SK-N-DZ (cell line): ENCODE measurements at places on chromosomes 1 and 21.

DNA sequence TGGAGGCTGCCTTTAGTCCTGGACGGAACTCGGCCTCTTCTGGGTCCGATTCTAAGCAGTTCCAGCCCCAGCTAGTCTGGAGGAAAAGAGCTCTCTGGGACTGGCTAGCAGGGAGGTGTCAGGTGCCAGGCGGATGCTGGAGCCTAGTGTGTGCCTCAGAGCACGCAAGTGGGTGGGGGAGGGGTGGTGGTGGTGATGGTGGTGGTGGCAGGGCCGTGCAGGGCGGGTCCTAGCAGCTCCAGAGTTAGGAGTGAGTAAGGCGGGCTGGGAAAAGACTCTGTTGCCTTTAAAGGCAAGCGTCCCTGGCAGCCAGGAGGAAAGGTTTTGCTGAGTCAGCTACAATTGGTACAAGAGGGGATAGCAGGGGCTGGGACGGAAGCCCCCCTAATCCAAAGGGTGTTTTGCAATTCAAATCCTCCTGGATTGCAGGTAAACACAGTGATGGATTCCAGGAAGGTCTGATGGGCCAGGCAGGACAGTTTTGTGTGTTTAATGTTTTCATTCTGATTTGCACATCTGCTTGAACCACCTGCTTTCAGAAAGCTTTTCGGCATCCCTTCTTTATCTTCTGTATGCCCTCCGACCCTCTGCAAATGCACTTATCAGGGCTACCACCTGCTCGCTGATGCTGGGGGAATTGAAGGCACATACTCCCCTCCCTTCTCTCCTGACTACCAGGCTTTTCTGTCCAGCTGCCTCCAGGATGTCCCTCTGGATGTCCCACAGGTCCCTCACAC lies 4.1 kb upstream of the SLC2A1 start:
- peak; percentile 48 for DNase-seq

- DNase-seq, result no peak
Measured at GRCh38 chr1:23799570-23800399, 769 bp downstream of the GALE start.

DNA sequence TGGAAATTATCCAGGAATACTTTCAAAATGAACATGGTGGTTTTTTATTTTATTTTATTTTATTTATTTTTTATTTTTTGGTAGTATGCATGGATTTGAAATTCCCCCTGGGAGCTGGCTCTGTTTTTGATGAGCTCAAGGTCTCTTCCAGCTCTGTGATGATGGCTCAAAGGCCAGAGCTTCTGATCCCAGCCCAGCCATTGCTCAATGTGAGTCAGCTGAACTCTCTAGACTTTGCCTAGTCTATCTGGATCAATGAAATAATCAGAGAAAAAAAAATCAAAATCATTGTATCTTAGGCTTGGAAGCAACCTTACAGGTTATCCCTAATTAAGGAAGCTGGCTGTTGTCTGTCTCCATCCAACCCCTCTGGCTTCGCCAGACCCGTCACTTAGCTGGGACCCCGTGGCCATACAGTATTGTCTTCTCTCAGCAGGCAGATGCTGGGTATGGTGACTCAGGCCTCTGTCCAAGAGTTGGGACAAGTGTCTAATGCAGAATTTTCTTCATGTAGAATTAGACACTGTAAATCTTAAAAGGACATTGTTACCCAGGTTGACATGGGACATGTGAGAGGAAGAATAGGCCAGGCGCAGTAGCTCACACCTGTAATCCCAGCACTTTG lies 90.2 kb upstream of the LPGAT1 start:
- DNase-seq, result no peak

DNA sequence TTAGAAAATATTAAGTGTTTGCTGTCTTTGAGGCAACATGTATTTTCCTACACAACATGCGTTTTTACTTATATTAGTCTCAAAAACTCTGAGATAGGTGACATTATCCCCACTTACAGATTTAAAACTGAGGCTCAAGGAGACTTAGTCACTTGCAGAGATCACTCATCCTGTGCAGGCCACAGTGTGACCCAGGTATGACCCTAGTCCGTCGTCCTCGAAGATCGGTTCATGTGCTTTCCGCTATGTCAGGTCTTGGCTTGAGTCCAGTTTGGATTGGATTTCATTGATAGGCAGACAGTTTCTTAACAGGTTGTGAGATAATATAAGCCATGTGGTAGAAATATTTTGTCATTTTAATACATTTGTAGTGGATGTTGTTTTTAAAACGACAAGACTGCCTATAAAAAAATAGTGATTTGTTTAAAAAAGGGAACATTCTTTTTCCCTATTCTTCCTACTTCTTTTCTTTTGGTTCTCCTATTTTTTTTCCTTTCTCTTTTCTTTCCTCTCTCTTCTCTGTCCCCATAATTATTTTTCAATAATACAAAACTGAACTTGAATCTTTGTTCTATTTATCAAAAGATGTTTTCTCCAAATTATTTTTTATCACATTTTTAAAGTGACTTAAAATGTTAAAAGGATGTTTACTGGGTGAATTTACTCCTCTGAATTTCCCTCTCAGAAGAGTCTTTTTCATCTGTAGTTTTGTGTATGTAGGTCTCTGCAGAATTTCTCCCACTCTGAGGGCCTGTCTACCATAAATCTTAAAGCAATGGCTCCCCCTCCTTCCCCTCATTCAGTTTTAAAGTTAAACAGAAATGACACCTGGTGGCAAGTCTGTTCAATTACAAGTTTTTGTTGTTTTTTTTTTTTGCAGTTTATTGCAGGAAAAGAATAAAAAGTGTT lies 81.8 kb downstream of the PHTF1 start:
- DNase-seq, result peak; percentile 70

DNA sequence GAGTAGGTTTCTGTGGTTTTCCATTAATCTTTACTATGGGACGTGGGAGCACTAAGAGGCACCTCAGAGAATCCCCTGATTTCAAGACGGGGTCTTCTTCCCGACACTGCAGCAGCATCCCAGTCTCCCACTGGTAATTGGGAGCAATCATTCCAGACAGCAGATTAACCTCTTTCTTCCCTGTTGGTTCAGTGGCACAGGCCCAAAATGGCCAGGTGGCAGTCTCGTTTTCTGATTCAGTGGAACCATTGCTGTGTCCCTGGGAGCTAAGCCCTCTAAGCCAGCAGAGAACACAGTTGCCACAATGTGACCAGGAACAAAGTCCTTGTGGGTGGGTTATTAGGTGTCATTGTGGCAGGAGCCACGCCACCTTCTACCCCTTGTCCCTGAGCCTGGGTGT lies 342.1 kb downstream of the MATN1 start:
- DNase-seq, result no peak

DNA sequence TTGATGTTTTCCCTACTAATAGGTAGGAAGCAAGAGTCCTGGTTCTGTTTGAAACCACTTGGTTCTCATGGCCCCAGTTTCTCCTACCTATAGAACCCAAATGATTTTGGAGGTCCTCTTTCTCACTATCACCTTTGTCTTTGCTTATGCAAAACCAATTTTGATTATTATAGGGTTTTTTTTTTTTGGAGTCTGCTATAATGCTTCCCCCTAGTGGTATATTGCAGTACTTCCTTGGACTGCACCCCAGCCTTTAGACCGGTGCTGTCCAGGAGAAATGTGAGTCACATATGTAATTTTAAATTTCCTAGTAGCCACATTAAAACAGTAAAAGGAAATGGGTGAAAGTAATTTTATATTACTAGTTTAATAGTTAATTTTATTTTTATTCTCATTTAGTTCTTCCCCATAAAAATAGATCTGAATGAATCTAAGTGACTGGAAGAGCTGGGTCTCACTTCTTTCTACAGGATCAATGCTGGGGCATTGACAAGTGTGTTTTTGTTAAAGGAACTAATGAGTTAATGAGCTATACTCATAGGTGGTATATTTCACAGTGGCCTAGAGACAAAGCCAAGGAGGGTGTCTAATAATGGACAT lies 10.6 kb downstream of the FCMR start:
- DNase-seq, result peak; percentile 15

- DNase-seq, result no peak
Measured at GRCh38 chr1:47184822-47185677, 4.8 kb downstream of the PDZK1IP1 start.

DNA sequence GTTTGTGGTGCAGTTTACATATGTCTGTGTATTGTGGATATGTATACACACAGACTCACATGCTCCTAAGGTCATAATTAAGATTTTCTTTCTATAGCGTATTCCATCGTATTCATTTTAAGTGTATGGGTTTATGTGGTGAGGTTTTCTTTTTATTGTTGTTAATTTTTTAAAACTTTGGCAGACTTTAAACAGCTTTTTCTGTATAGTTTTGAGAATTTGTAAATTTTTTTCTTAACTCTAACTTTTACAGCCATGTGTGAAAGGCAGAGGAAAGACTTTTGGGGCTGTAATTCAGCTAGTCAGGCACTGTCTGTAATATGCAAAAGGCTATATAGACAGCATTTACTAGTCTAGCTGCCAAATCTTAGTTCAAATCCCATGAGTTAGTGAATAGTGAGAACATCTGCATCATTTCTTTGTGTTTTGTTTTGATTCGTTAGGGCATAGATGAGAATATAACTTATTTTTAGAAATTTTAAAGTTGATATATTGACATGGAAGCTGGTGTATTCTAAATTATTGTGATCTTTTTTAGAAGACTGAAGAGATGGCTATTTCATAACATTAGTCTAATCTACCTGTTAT lies 2.3 kb downstream of the MAGI3 start:
- DNase-seq, result no peak

GRCh38 chr1:243726806-243727502 lies 123.1 kb downstream of the AKT3 start:
- DNase-seq, result no peak
